ENCODE measurements at places on chromosomes 11 and 22.

DNA sequence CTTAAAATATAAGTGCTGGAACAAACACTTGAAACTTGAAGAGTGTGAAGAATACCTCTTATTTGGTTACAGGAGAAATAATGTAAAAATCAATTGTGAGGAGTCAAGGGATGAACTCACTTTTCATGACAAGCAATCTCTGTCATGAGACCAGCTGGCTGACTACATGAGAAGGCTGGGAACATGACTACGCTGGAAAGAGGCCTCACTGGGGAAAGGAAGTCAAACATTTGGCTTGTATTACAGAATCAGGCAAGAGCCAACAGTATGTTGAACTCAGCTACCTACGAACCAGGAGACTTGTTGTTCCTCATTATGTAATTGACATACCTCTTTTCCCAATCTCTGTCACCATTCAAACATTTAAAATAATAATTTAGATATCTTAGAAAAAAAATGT is 14.4 kb downstream of the DCDC1 start:
- DNase-seq, result no peak

- no peak for DNase-seq
Measured at GRCh38 chr22:49862496-49862776, 8.8 kb downstream of the ZBED4 start.

DNA sequence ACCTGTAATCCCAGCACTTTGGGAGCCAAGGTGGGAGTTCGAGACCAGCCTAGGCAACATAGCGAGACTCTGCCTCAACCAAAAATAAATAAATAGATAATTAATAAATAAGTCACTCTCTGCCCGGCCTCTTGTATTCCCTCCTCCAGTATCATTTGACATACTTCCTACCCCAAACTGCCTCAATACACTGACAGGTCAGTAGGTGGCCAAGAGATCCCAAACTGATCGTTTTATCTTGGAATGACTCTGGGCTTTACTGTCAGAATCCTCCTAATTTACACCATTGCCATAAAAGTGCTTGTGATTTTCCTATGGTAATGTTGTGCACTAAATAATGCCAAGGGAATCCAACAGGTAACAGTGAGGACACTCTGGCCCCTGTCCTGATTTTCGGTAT is 94.2 kb downstream of the PDHX start:
- no peak for DNase-seq

GRCh38 chr11:9143721-9144120 is 52.3 kb upstream of the SCUBE2 start:
- DNase-seq, result no peak

GRCh38 chr11:6323291-6323905 is 3.1 kb upstream of the CAVIN3 start:
- no peak for DNase-seq

Data from stimulated activated CD4-positive, alpha-beta T cell treated with anti-CD3 and anti-CD28 coated beads, Interleukin-4, amount 100 ng/mL, for 48 hours (primary cell).